Karpas-422 (cell line): ENCODE measurements at places on chromosomes 16 and 17.

DNA sequence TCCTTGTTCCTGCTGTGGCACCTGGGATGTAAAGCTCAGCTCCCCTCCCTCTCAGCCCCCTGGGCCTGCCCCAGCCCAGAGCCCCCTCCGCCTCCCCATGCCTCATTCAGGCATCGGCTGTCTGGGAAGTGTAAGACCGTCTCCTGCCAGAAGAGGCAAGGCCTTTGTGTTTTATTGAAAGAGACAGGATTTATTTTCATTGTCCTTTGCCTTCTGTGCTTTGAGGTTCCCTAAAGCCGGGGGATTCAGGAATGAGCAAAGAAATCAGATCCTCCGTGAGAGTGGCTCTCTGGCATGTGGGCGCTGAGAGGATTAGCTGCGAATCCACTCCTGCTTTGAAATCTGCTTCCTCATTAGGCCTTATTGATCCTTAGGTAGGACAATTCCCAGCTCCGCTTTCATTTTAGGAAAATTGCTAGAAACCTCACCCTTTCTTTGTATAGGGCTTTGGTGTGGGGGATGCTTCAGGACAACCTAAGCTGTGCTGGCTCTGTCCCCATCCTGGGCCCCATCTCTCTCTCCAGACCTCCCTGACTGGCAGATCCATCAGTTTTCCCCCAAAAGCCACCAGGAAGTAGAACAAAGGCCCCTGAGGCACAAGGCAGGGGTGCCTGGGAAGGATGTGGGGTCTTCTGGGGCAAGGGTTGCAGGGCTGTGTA is 211.5 kb upstream of the TNRC6C start:
- no peak for DNase-seq

GRCh38 chr16:78524066-78524595 is 424.7 kb downstream of the WWOX start:
- DNase-seq = no peak

DNA sequence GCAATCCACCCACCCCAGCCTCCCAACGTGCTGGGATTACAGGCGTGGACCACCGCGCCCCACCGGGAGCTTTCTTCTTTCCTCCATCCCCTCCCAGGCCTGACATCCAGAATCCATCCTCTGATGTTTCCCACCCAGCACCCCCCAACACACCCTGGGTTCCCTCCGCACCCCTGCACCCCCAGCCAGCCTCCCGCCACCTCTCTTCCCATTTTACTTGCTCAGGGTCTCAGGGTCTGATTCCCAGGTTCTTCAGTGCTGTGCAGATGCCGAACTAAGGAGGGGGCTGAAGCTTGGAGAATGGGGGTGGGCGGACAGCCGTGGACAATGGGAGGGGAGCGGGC is 225 bp downstream of the ASGR1 start:
- DNase-seq = no peak

GRCh38 chr17:78496311-78496710 is 80.9 kb downstream of the DNAH17 start:
- DNase-seq = no peak

GRCh38 chr16:543301-544164 is 16.0 kb downstream of the CAPN15 start:
- DNase-seq = no peak

GRCh38 chr17:48728232-48729231 is at the start of gene HOXB13:
HOXB13 (minus strand) TSS chr17:48728750; CDS start chr17:48728593, 157 bp downstream.
- DNase-seq = no peak
